GM10248 (cell line): ENCODE measurements at places on chromosomes 1 and 21.

- no peak for DNase-seq
These were observed 12.7 kb downstream of the SLC37A1 start for GRCh38 chr21:42526379-42526727.

DNA sequence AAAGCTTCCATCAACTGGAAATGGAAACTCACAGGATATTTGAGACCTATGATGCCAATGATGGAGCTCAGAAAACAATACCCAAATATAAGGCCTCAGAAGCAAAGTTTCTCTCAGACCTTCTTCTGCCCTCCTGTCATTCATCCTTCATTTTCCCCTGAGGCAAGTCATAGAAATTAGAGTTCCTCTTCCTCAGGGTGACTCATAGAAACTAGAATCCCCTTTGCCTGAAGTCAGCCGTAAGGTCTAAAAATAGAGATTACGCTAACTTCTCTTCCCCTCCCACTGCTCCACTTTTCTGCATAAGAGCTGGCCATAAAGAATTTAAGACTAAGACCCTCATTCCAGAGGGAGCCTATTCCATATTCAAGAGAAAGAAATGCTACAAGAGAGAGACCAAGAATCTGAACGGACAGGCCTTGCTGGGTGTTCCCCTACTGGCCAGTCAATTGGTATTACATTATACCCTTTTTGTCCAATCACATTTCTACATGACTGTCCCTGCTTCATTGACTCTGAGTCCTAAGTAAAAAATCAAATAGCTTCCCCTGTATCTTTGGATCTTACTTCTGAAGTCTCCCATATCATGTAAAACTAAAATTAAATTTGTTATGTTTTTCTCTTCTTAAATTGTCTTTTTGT, 994.9 kb downstream of the ADGRL2 start:
- no peak for DNase-seq

DNA sequence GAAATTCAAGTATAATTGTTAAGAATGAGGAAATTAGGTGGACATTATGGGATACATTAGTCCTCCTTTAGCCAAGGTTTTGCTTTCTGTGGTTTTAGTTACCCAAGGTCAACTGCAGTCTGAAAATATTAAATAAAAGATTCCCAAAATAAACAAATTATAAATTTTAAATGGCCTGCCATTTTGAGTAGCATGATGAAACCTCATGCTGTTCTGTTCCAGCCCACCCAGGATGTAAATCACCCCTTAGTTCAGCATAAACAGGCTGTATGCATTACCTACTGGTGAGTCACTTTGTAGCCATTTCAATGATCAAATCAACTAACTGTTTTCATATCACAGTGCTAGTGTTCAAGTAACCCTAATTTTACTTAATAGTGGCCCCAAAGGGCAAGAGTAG, 132.5 kb upstream of the LYPLAL1 start:
- DNase-seq, result no peak

DNA sequence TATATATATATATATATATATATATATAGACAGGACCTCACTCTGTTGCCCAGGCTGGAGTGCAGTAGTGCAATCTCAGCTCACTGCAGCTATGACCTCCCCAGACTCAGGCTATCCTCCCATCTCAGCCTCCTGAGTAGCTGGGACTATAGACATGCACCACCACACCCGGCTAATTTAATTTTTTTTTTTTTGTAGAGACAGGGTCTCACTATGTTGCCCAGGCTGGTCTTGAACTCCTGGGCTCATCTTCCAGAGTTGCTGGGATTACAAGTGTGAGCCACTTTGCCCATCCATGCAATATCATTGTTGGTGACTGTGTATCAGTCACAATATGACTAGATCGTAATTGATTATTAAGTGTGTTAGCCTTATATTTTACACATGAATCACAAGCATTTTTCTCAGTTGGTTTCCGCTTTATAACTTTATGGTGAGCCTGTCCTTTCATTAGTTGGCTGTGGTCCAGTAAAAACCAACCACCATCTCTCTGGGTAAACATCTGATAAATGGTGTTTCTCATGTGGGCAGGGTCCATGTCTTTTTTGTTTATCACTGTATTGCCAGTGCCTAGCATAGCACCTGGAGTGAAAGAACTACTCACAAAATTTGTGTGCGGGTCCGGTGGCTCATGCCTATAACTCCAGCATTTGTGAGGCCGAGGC, 63.6 kb downstream of the MYOM3 start:
- DNase-seq, result no peak

GRCh38 chr1:70819785-70820184, 227.8 kb downstream of the PTGER3 start:
- DNase-seq, result no peak

DNA sequence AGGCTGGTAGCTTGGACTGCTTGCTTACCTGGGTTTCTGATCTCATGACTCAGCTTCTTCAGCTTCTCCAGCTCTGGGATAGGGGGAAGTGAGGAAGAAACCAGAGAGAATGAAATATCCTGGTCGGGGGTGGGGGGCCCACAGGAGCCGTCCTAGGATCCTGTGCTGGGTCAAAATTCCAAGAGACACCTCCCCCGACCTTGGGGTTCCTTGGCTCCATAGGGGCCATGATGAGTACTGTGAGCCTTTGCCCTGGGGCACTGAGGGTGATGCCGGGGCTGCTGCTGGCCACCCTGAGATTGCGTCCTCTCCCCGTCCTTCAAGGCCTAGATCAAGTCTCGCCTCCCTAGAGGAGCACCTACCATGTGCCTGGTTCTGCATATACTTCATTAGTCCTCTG, 40.0 kb downstream of the MYOM3 start:
- DNase-seq, result no peak

- DNase-seq, result peak; percentile 56
These were observed 3.7 kb downstream of the KNCN start for GRCh38 chr1:46547481-46548383.

GRCh38 chr1:16208270-16208987, 4.0 kb downstream of the ARHGEF19 start:
- DNase-seq, result no peak

DNA sequence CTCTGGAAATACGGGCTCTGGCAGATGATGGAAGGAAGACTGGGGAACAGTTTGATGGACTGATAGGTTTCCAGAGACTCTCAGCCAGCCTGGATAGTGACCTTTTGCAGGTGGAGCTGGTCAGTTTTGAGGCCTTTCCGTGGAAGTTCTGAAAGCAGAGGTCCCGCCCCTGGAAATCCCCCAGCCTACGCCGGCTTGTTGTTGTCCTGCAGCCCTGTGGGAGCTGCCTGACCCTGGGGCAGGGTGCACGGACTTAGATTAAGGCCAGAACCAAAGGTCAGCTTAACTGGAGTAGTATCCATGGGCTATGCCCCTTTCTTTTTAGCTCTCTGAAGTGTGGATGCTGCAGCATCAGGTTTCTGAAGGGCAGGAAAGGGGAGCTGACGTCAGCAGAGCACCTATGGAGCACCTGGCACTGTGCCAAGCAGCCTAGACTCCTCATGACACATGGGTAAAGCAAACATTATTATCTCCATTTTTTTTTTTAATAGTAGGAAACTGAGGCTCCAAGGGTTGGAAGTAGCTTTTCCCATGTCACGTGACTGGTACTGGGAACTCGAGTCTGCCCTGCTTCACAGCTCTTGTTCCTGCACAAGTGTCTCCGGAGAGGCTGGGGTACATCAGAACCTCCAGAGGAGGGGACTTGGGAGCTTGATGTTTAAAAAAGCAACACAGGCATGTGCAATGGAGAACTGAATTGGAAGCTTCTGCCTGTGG, 38.5 kb downstream of the IER5 start:
- DNase-seq, result no peak

- DNase-seq, result peak; percentile 52
These were observed 5.0 kb downstream of the SLC25A44 start for GRCh38 chr1:156198831-156199349.

- DNase-seq, result no peak
These were observed 19.6 kb upstream of the C2CD2 start for GRCh38 chr21:41973427-41973831.

DNA sequence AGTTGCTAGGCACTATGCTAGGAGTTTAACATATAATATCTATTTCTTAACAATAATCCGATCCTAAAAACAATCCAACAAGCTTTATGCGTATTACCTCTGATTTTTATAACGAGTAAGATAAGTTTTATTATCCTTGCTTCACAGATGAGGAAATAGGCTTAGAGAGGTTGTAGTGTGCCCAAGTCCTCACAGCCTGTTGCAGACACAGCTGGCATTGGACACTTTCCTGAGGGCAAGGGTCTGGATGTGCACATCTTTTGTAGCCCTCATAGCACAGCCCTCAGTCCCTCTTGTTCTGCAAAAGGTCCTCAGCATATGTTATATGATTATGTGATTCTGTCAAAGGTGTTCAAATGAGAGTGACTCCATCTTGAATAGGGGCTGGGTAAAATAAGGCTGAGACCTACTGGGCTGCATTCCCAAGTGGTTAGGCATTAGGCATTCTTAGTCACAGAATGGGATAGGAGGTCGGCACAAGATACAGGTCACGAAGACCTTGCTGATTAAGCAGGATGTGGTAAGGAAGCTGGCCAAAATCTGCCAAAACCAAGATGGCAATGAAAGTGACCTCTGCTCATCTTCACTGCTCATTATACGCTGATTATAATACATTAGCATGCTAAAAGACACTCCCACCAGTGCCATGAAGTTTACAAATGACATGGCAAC, 75.7 kb upstream of the F3 start:
- DNase-seq, result no peak

- DNase-seq, result no peak
These were observed 130.3 kb downstream of the ROR1 start for GRCh38 chr1:63903947-63904610.

GRCh38 chr1:159968901-159969300, 14.9 kb upstream of the SLAMF9 start:
- no peak for DNase-seq

DNA sequence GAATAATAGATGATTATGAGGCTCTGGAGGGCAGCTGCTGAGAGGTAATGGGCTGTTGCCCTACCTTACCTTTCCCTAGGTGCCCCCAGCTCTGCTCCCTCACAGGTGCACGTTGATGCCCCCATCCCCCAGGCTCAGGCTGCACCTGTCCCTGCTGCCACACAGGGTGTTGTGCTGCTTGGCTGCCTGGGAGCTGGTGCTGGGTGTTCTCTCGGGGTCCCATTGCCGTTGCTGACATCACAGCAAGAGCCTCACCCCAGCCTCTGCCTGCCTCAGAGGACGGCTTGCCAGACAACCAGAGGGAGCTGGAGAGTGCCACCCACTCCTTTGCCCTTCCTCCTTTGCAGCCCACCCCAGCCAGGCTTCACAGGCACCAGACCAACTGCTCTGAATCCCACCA, 31.4 kb upstream of the DMBX1 start:
- DNase-seq, result no peak

DNA sequence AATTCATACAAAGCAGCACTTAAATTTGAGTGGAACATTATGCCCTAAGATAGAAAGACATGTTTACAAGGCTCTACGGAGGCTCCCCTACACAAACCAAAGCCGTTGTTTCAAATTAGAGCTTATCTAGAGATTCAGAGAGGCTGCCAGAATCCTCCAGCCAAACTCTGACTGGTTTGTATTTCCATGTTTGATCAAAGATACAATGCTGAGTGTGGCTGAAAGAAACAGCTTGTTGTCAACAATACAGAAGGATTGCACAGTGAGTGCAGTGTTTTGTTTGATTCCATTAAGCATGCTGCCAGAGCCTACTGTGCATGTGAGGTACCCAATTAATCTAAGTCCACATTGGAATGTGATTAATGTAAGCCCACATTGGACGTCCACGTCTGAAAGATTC, 402.7 kb downstream of the DISC1 start:
- no peak for DNase-seq

GRCh38 chr1:54014009-54014629, 3.9 kb downstream of the LDLRAD1 start:
- DNase-seq, result no peak

DNA sequence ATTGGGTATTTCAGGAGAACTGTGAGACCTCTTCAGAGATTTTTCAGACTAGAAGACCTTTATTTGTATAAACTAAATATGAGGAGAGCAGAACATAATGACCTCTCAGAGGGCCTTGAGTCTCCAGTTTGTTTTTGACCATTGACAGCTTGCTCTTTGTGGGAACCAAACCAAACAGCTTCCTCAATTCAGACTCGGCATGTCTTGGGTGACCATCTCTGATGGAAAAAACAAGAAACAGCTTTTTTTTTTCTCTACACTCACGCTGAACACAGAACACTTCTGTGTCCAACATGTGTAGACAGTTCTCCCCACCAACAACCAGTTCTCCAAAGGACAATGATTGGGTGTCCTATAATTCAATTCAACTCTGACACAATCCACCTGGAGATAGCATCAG, 11.5 kb downstream of the ATP1A4 start:
- no peak for DNase-seq

- DNase-seq, result no peak
These were observed 140.6 kb upstream of the GRIK3 start for GRCh38 chr1:37174876-37175275.

- no peak for DNase-seq
These were observed 32.6 kb downstream of the CTBS start for GRCh38 chr1:84541679-84542078.

- DNase-seq, result no peak
These were observed 14.6 kb downstream of the TEX38 start for GRCh38 chr1:46686255-46686654.

- DNase-seq, result peak; percentile 95
These were observed at the start of gene RAP1A for GRCh38 chr1:111619635-111620440. Gene RAP1A (plus strand): TSS chr1:111619789. CDS start chr1:111691361, 71,572 bp downstream.

DNA sequence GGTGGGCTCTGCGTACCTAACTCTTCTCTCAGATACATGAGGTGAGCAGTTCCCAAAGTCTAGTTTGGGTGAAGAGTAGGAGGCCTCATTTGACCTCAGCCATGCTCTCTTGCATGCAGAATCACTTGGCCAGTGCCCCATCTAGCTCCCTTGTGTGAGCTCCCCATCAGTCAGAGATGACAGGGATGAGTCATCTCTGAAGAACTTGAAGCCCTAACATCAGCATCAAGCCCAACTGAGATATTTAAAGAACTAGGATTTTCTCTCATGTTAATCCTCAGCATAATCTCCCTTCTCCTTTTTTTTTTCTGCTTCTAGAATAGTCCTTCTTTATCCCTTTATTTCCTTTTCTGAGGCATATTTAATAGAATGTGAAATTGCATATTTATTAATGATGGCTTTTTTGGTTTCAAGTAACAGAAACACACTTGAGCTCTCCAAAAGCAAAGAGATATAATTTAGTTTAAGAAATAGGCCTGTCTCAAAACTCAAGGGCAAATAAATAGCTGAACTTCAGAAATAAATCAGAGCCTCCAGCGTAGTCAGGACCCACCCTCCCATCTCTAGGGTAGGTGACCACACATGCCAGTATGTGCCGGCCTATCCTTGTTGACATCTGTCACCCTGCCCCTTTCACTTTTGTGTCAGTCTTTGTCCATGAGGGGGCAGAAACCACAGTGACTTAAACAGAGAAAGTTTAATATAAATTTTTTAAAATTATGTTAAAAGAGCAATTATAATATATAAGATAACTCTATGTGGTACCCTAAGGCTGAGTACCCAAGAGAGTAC, 112.3 kb downstream of the TSEN15 start:
- peak; percentile 68 for DNase-seq
